ENCODE measurements at places on chromosomes 12 and 14. TPM values are rescaled to one million over a fixed set of nuclear protein-coding genes. Genes with fewer than 3 reads are reported as not detected.

The NPFF gene
- polyA plus RNA-seq, result not detected

The KRT74 gene
- not detected for polyA plus RNA-seq

The ART4 gene
- not detected for polyA plus RNA-seq

The SPX gene
- not detected for polyA plus RNA-seq

The C1QL4 gene
- 13.7 TPM for polyA plus RNA-seq

The MLEC gene
- polyA plus RNA-seq, result 33.2 TPM

The GPR135 gene
- 3.0 TPM for polyA plus RNA-seq

The PPP1R1A gene
- polyA plus RNA-seq, result 29.6 TPM

The CCDC59 gene
- polyA plus RNA-seq, result 64.6 TPM

The SLCO1A2 gene
- polyA plus RNA-seq, result not detected

The PTGDR gene
- 0.10 TPM for polyA plus RNA-seq

The SYCP3 gene
- polyA plus RNA-seq, result 3.4 TPM

The GPR84 gene
- not detected for polyA plus RNA-seq

The TAC3 gene
- polyA plus RNA-seq, result 2.5 TPM

The CABP1 gene
- polyA plus RNA-seq, result 0.71 TPM

The VPS33A gene
- 39.0 TPM for polyA plus RNA-seq

The IGF1 gene
- polyA plus RNA-seq, result not detected

The ADAMTS20 gene
- 0.72 TPM for polyA plus RNA-seq

The AKAP3 gene
- 1.6 TPM for polyA plus RNA-seq

Measured in neural cell (in vitro differentiated cells).